ENCODE measurements at places on chromosomes 6 and 20.

DNA sequence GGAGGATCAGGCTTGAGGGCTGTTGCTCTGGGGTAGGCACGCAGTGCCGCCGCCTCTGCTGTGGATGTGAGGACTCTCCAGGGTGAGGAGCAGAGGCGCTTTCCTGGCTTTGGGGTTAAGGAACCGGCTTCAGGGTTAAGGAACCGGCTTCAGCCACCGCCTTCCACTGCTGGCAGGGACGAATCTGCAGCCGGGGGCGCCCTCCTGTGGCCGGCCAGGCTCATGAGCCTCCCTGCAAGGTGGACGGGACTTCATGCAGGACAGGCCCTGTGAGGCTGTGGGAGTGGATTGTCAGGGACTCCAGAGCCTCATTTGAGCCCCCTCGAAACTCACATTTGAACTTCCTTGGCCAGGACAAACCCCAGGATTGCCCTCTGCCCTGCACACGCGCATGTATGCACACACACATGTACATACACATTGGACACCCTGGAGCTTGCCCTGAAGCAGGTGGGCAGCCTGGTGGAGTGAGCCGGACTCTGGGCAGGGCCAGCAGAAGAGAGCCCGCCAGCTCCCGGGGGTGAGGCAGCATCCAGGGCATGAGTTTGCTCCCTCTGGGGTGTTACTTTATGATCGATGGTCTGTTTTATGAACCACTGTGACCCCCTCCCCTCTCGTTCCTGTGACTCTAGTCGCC, 146.9 kb downstream of the PHACTR3 start:
- DNase-seq: peak; percentile 60

GRCh38 chr20:63021356-63022321, 14.9 kb upstream of the BHLHE23 start:
- DNase-seq: no peak

DNA sequence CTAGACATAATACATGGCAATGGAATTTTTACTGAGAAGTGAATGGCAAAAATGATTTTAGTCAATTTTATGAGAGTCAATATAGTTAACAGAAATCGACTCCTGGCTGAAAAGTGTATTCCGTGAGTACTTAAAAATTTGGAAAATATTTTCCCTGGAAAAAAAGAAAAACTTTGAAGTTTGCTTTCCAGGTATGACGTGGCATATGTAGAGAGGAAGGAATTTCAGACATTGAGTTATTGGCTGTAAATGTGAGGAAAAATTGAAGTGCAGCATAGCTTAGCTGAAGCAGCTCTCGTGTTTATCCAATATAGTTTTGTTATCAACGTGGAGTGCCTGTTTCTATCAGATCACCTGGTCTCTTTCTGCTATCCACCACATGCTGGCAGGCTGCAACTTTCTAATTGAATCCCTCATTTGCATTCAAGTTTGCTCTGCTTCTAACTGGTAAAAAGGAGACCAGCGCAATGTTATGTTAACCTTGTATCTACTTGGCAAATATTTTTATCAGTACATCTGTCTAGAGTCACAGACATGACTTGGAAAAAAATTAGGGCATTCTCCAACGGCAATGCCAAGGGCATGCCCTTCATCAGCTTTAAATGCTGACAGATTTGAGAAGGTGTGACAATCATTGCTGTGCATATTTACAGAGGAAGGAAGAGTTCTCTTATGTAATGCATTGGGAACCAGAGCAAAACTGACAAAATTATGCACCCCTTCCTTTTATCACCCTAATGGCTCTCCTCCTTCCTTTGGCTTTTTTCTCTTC, 1102.8 kb upstream of the FLRT3 start:
- no peak for DNase-seq

GRCh38 chr20:5567644-5568043, 182.6 kb upstream of the SHLD1 start:
- no peak for DNase-seq

DNA sequence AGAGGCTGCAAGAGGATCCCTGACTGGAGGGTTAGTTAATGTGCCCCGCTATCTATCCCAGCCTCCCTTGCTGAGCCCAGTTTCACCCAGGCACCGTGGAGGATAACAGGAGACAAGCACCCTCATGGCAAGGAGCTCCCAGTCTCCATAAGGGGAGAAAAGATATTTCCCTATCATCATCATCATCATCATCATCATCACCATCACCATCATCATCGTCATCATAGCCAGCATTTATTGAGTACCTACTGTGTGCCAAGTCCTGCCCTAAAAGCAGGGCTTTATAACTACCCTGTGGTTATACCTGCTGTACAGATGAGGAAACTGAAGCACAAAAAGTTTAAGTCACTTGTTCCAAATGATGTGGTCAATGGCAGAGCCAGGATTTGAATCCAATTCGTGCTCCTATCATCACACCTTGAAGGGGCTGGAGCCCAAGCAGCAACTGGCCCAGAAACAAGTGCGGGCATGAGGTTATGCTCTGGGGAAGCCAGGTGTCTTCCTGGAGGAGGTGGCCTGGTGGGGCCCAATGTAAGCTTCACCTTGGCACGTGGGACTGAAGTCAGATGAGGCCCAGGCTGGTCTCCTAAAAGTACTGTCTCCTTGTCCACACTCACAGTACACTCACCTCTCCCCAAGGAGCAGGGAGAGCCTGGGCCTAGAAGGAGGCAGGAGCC, 10.0 kb downstream of the GLP1R start:
- no peak for DNase-seq

- DNase-seq: no peak
Observed at GRCh38 chr6:29567991-29568390, 8.5 kb upstream of the UBD start.

GRCh38 chr20:4729265-4729664, 7.6 kb downstream of the PRND start:
- no peak for DNase-seq

- DNase-seq: no peak
Observed at GRCh38 chr6:163418311-163419029, 4.0 kb downstream of the QKI start.

GRCh38 chr20:63350597-63351325, 10.4 kb downstream of the CHRNA4 start:
- DNase-seq: no peak

- no peak for DNase-seq
Observed at GRCh38 chr6:125469915-125470314, 168.1 kb upstream of the HDDC2 start.

DNA sequence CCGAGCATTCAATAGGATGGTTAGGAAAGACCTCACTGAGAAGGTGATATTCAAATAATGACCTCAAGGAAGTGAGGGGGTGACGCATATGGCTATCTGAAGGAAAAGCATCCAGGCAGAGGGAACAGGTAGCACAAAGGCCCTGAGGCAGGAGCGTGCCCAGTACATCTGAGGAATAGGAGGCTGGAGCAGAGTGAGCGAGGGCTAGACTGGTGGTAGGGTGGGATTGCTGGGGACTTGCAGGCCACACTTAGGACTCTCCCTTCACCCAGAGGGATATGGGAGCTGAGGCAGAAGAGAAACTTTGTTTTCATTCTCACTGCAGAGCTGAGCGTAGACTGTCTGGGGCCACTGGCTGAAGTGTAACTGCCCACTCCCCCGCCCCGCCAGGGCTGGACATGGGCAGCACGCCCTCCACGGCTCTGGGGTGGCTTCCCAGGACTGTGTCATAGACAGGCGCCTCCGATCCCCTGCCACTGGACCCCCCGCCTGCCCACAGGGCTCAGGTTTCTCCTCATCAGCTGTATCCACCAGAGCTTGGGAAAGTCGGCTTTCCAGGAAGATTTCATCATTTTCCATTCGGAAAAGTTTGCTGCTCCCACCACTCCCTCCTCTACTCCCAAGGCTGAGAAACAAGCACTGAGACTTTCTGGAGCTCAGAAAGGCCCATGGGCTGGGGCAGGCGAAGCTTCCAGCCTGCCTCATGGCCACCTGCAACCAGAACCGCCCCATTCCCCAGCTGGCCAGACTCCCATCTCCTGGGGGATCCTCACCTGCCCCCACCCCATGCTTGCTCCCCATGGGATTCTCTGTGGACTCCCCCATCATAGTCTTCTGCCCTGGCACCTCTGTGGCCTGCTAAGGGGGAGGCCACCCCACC, 142.6 kb downstream of the MRPL14 start:
- DNase-seq: no peak

- no peak for DNase-seq
Observed at GRCh38 chr6:110412360-110412759, 3.0 kb downstream of the DDO start.

GRCh38 chr20:36624944-36625324, 19.4 kb downstream of the RAB5IF start:
- DNase-seq: no peak

- DNase-seq: no peak
Observed at GRCh38 chr6:47041741-47042140, 391 bp downstream of the ADGRF1 start.

DNA sequence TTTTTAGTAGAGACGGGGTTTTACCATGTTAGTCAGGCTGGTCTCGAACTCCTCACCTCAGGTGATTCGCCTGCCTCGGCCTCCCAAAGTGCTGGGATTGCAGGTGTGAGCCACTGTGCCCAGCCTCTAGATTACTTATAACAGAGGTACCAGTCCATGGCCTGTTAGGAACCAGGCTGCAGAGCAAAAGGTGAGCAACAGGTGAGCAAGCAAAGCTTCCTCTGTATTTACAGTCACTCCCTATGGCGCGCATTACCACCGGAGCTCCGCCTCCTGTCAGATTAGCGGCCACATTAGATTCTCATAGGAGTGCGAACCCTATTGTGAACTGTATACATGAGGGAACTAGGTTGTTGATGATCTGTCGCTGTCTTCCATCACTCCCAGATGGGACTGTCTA, 178.0 kb upstream of the SALL4 start:
- no peak for DNase-seq

GRCh38 chr20:32968478-32969241, 35.6 kb downstream of the SUN5 start:
- DNase-seq: no peak

GRCh38 chr20:35502352-35502751, 27.1 kb downstream of the C20orf173 start:
- DNase-seq: no peak

GRCh38 chr6:23447731-23448130, 678.3 kb upstream of the NRSN1 start:
- no peak for DNase-seq

GRCh38 chr6:25963426-25964123, 973 bp downstream of the TRIM38 start:
- no peak for DNase-seq

Measured in neuronal stem cell (in vitro differentiated cells).